ENCODE measurements at places on chromosomes 3 and 15. TPM values are rescaled to one million over a fixed set of nuclear protein-coding genes. Genes with fewer than 3 reads are reported as not detected.
A peak's percentile ranks its signal among the peaks of the same experiment; 100 is the strongest.

GRCh38 chr15:42608110-42608531 lies 32.7 kb downstream of the STARD9 start:
- no peaks in the 10 kb centered on the region for H3K27me3 ChIP-seq
- H3K27ac ChIP-seq, result no peak overlapping the region
- no peaks in the 10 kb centered on the region for H3K36me3 ChIP-seq
- DNase-seq, result no peak
- no peak overlapping the region for H3K4me3 ChIP-seq

DNA sequence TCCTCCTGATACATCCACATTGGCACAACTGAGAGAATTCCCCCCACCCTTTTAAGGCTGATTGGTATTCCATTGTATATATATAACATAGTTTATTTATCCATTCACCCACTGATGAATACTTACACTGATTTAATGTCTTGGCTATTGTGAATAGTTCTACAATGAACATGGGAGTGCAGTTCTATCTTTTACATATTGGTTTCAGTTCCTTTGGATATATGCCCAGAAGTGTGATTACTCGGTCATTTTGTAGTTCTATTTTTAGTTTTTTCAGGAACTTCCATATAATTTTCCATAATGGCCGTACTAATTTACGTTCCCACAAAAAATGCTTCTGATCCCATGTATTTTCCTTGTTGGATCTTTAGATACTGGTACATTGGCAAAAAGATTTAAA lies 135.3 kb downstream of the FMN1 start:
- 0 out of 2 replicates have a peak, but pooled peaks cover 4% of the 10 kb centered on the region for H3K4me1 ChIP-seq
- no peaks in the 10 kb centered on the region for H3K36me3 ChIP-seq
- no peak for DNase-seq
- H3K27ac ChIP-seq, result no peak overlapping the region

DNA sequence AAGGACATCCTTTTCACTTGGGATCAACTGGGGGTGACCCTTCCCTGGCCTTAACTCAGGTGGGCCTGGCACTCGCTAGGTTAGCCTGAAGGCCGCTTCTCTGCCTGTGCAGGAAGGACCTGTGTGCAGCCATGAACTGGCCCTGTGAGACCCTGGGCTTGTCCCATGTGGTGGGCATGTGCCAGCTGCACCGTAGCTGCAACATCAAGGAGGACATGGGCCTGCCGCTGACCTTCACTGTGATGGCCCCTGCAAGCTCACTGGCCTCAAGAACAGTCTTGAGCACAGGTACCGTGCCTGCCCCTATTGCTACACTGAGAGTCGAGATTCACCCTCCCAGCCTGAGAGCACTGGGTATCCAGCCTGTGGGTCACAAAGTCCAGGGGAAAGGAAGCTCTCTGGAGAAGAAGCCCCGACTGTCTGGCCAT lies 43.0 kb downstream of the SAXO2 start:
- H3K4me3 ChIP-seq, result no peak overlapping the region
- H3K27me3 ChIP-seq, result no peaks in the 10 kb centered on the region
- no peaks in the 10 kb centered on the region for H3K36me3 ChIP-seq
- DNase-seq, result no peak
- H3K27ac ChIP-seq, result no peak overlapping the region
- H3K4me1 ChIP-seq, result no peaks in the 10 kb centered on the region

GRCh38 chr3:120368172-120368571 lies 19.0 kb upstream of the LRRC58 start:
- H3K4me1 ChIP-seq, result no peaks in the 10 kb centered on the region
- no peak overlapping the region for H3K27ac ChIP-seq

GRCh38 chr3:44132061-44132460 lies 109.6 kb upstream of the TOPAZ1 start:
- DNase-seq, result peak; percentile 48
- H3K27ac ChIP-seq, result no peak overlapping the region
- H3K36me3 ChIP-seq, result no peaks in the 10 kb centered on the region
- no peaks in the 10 kb centered on the region for H3K4me1 ChIP-seq
- H3K27me3 ChIP-seq, result no peaks in the 10 kb centered on the region

GRCh38 chr3:98525494-98525893 lies 2.8 kb upstream of the CLDND1 start:
- no peaks in the 10 kb centered on the region for H3K27me3 ChIP-seq
- no peak for DNase-seq
- H3K4me3 ChIP-seq, result no peak overlapping the region
- H3K4me1 ChIP-seq, result peaks cover 10% of the 10 kb centered on the region
- H3K27ac ChIP-seq, result no peak overlapping the region
- peaks cover 8% of the 10 kb centered on the region for H3K36me3 ChIP-seq

GRCh38 chr3:180974286-180974685 lies 15.2 kb downstream of the DNAJC19 start:
- H3K36me3 ChIP-seq, result peaks cover 57% of the 10 kb centered on the region
- DNase-seq, result no peak

- H3K27ac ChIP-seq, result peak overlapping the region; percentile 71
- peaks cover 21% of the 10 kb centered on the region for H3K4me1 ChIP-seq
- H3K27me3 ChIP-seq, result no peaks in the 10 kb centered on the region
- peaks cover 8% of the 10 kb centered on the region for H3K36me3 ChIP-seq
Measured at GRCh38 chr15:75450307-75451201, 936 bp downstream of the SIN3A start.

- peaks cover 20% of the 10 kb centered on the region for H3K4me1 ChIP-seq
- peak overlapping the region; percentile 76 for H3K4me3 ChIP-seq
- no peaks in the 10 kb centered on the region for H3K36me3 ChIP-seq
- H3K27ac ChIP-seq, result peak overlapping the region; percentile 79
- peak; percentile 65 for DNase-seq
- no peaks in the 10 kb centered on the region for H3K27me3 ChIP-seq
Measured at GRCh38 chr3:101827211-101828174, 21.8 kb upstream of the NFKBIZ start.

- peak; percentile 97 for DNase-seq
- H3K4me1 ChIP-seq, result peaks cover 79% of the 10 kb centered on the region
- no peaks in the 10 kb centered on the region for H3K36me3 ChIP-seq
- H3K4me3 ChIP-seq, result peak overlapping the region; percentile 30
Measured at GRCh38 chr15:32828507-32829186, 110.8 kb downstream of the GREM1 start.

- no peak overlapping the region for H3K4me3 ChIP-seq
- no peaks in the 10 kb centered on the region for H3K27me3 ChIP-seq
- no peak overlapping the region for H3K27ac ChIP-seq
- peaks cover 20% of the 10 kb centered on the region for H3K36me3 ChIP-seq
- H3K4me1 ChIP-seq, result peaks cover 14% of the 10 kb centered on the region
Measured at GRCh38 chr3:45480871-45481270, 92.5 kb downstream of the LARS2 start.

DNA sequence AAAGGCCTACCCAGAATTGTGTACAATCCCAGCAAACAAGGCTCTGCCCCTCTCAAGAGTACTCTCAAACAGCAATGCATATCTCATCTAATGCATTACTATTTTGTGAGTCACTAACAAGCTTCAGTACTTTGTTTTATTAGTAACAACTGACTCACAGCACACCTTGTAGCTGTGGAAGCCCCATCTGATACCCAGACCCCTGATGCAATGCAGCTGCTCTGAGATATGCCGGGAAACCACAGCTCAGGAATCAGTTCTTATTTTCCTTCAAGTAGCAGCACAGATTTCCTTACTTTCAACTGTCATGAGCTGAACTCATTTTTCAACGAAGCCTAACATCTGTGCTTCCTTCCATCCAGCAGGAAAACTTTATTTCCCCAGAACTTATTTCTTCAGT lies 37.8 kb downstream of the CCNL1 start:
- H3K4me1 ChIP-seq, result peaks cover 72% of the 10 kb centered on the region
- no peak overlapping the region for H3K4me3 ChIP-seq
- H3K27ac ChIP-seq, result peak overlapping the region; percentile 72
- no peaks in the 10 kb centered on the region for H3K36me3 ChIP-seq
- DNase-seq, result peak; percentile 93

- H3K36me3 ChIP-seq, result no peaks in the 10 kb centered on the region
- H3K27ac ChIP-seq, result no peak overlapping the region
- no peak overlapping the region for H3K4me3 ChIP-seq
- no peaks in the 10 kb centered on the region for H3K27me3 ChIP-seq
- H3K4me1 ChIP-seq, result no peaks in the 10 kb centered on the region
Measured at GRCh38 chr3:46393554-46394434, 13.1 kb downstream of the CCR5AS start.

- H3K27ac ChIP-seq, result peak overlapping the region; percentile 97
- no peaks in the 10 kb centered on the region for H3K36me3 ChIP-seq
- H3K27me3 ChIP-seq, result no peaks in the 10 kb centered on the region
- H3K4me1 ChIP-seq, result peaks cover 45% of the 10 kb centered on the region
- H3K4me3 ChIP-seq, result peak overlapping the region; percentile 12
Measured at GRCh38 chr3:187064210-187065115, 74.8 kb downstream of the RPL39L start.

DNA sequence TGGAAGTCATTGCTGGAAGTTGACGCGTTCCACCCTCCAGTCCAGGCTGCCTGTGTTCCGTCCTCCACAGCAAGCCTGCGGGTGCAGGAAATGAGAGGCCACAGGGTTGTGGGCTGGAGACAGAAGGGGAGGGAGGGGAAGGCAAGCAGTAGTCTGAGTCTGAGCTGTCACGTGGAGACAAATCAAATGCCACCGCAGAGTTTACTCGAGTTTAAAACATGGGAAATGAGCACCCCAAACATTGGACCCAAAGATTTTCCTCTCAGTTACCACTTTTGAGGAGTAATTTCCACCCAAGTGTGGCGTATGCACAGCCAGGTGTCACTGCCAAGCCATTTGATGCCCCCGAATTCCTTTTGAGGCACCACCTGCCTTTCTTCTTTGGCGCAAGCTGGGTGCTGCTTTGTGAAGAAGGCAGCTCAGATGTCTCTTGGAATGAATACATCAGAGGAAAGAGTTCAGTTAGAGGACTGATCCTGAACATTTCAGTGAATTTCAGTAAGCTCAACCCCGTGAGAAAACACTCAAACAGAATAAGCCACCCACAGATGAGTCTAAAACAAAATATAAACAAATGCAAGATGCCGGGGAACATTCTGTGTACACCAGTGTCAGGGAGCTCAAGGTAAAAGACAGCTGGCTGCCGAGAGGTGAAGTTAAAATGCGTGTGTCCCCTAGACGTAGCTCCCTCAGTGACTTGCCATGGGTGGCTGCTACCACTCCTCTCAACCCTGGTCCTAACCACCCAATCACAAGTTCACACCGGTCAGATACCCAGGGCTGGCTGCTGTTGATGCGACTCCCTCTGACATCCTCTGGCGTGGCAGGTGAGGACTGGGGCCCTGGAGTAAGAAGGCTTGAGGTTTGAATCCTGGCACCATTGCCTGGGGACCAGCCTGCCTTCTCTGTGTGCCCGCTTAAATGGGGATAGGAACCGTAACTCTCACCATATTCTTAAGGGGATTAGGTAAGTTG lies 203.8 kb downstream of the UACA start:
- no peak overlapping the region for H3K27ac ChIP-seq
- no peaks in the 10 kb centered on the region for H3K27me3 ChIP-seq
- no peak overlapping the region for H3K4me3 ChIP-seq
- H3K36me3 ChIP-seq, result no peaks in the 10 kb centered on the region
- DNase-seq, result no peak

GRCh38 chr3:129305592-129306091 lies 27.0 kb downstream of the HMCES start:
- no peak for DNase-seq
- H3K4me1 ChIP-seq, result peaks cover 10% of the 10 kb centered on the region
- no peaks in the 10 kb centered on the region for H3K36me3 ChIP-seq
- no peak overlapping the region for H3K4me3 ChIP-seq

ZKSCAN7 gene
- total RNA-seq, result not detected

GOLGA8G gene
- total RNA-seq, result not detected

KIF15 gene
- 31.8 TPM for total RNA-seq

ADGRG7 gene
- total RNA-seq, result not detected

GPR62 gene
- total RNA-seq, result not detected
